Sigmoid colon (tissue), 7 donors: ENCODE measurements at places on chromosomes 6 and 20. TPM values are rescaled to one million over a fixed set of nuclear protein-coding genes. Genes with fewer than 3 reads are reported as not detected.

The HLA-DMB gene
- total RNA-seq = 10.8 TPM

The HCRTR2 gene
- not detected for total RNA-seq

DNA sequence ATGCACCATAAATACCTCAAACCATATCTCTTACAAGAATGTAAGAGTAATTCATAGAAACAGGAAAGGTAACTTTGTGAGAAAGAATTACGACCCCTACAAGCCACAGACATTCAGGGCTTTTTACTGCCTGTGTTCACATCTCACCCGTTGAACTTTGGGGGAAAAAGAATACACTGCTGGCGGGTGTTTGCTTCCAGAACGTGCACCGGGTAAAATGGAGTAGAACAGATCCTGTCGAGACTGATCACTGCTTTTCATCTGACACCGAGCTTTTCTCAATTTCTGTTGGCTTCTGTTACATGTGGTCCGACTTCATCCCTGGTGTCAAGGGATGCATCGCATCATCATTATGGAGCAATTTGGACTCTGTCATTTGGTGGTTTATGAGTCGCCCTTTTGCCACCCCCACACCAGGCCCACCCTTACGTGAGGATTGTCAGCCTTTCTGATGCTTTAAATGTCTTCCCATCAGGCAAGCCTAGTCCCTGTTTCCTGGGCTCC lies 219.2 kb upstream of the ZFP64 start:
- no peaks in the 10 kb centered on the region for H3K27me3 ChIP-seq
- H3K36me3 ChIP-seq = no peaks in the 10 kb centered on the region
- no peak overlapping the region for H3K4me3 ChIP-seq
- DNase-seq = no peak
- H3K4me1 ChIP-seq = no peaks in the 10 kb centered on the region

DNA sequence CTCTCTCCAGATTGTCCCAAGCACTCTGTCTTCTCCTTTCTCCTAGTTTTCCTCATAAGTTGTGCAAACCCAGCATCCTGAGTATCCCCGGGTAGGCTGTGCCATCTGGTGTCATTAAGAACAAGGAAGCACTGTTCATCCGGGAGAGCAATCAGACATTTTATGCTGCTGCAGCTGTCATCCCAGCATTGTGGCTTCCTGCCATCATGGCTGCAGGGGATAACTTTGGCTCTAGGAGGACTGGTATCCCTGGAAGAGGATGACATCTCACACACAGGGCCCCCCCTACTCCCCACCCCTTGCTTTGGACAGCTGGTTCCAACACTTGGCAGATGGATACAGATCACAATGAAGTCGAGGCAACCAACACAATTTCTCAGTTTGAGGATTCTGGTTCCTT lies 1195.1 kb upstream of the MAP3K7 start:
- no peak overlapping the region for H3K27ac ChIP-seq
- H3K4me1 ChIP-seq = no peaks in the 10 kb centered on the region

DNA sequence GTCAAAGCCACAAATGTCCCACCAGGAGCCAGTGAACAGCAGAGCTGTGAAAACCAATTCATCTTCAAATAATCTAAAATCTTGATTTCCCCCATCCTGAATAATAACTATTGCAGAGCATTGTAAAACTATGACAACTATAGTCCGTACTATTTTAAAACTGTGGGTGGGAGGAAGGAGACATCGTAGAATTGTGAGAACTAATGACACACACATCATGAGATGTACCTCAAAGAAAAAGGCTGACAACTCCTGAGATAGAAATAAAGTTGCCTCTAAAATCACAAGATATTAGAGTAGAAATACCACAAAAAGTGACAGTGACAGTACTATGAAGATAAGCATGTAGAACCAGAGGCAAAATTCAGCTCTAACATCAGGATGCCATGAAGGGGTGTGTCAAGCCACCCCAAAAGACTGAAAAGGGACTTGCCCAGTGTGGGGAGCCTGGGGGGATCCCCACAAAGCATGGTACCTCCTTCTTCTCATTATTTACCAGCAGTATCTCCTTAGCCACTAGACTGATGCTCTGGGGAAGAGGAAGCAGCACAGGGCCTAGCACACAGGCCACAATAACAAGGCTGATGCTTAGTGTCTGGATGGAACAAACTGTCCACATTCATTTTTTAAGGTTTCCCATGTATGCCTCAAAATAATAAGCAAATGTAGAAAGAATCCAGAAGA lies 13.4 kb downstream of the NAPB start:
- no peak for DNase-seq
- no peaks in the 10 kb centered on the region for H3K36me3 ChIP-seq
- H3K27ac ChIP-seq = no peak overlapping the region
- no peak overlapping the region for H3K4me3 ChIP-seq
- no peaks in the 10 kb centered on the region for H3K27me3 ChIP-seq
